GM04503 (cell line): ENCODE measurements at places on chromosomes 1 and 21.

- no peak for DNase-seq
Measured at GRCh38 chr1:115275216-115275615, 62.8 kb downstream of the NGF start.

DNA sequence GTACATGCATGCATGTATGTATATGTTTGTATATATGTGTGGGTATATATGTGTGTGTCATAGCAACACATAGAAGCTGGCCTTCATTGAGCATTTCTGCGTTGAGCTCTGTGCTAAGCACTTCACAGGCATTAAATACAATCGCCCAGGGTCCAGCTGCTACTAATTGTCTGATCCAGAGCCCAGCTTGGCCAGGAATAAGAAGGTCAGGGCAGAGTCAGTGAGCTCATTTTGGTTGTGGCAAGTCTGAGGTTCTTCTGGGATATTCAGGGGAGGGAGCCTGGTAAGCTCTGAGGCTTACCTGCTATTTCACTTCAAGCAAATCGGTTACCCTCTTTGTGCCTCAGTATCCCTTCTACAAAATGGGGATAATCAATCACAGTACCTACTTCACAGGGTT, 59.6 kb downstream of the FOXO6 start:
- DNase-seq: peak; percentile 13

- no peak for DNase-seq
Measured at GRCh38 chr1:153705484-153705883, 22.4 kb upstream of the INTS3 start.

GRCh38 chr1:158008630-158009029, 15.2 kb downstream of the KIRREL1 start:
- DNase-seq: no peak

DNA sequence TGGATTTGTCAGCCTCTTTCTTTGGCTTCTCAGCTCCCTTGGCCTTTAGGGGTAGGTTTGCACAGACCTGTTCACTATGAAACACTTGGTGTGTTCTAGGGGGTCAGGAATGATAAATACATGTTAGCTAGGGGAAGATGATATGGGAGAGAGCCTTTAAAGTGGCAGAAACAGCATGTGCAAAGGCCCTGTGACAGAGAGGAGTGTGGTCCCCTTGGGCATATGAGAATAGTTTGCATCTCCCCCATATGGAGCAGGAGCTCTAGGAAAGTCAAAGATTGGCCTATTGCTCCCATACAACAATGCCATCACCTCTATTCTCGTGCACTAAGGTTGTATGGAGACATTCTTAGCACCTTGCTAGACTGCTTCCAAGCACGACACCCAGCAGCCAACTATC, 10.7 kb upstream of the NTPCR start:
- DNase-seq: no peak

DNA sequence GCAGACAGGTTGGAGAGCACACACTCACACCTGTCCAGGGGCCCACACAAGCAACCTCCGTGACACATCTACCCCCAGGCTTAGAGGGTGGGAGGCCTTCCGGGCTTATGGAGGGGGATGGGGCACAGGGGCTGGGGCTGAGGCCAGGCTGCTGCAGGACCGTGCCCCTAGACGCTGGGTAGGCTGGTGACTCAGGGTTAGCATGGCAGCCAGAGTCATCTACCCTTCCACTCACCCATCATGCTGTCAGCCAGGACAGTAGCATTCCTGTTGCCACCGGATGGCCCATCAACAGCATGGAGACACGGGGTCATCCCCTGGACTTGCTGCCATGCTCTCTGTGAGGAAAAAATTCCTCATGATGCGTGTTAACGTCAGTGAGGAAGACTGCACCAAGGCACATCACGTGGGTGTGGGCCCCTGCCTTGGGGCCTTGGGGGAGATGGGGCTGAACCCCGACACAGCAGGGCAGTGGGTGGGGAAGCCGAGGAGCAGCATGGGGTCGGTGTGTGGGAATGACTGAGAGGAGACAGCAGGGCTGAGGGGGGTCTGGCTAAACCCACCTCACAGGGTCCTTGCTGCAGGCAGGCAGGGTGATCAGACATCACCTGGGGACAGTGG, 52.8 kb downstream of the WNT9A start:
- DNase-seq: no peak

GRCh38 chr1:110067479-110067892, 3.0 kb downstream of the ALX3 start:
- DNase-seq: no peak

GRCh38 chr1:171346881-171347280, 32.9 kb downstream of the FMO4 start:
- DNase-seq: no peak

DNA sequence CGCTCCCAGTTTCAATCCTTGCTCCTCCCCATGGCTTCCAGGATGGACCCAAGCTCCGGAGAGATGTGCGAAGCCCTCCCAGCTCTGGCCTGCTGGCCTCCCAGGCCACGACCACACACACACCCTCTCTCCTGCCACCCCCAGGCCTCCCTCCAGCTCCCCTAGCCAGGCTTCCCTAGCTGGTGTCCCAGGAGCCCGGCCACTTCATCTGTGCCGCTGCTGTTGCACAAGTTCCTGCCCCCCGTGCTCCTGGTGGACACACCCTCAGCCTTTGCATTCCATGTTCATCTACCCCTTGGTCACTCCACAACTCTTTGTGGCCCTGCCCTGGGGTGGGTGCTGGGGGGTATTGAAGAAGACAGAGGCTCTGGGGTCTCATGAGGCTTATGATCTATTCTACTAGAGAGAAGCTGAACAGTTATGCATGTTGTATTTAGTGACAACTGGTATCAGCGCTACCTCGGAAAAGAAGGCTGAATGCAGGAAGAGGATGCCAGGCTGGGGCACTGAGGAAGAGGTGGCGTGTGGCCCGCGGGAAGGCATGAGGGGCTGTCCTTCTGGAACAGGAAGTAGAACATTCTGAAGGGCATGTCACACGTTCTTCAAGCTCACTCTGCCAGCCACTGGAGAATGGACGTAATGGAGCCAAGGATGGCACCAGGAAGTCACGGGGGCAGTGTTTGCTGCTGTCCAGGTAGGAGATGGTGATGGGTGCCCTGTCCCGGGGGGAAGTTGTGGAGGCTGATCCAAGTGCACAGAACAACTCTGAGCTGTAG, 172.4 kb downstream of the PSMG1 start:
- DNase-seq: no peak

DNA sequence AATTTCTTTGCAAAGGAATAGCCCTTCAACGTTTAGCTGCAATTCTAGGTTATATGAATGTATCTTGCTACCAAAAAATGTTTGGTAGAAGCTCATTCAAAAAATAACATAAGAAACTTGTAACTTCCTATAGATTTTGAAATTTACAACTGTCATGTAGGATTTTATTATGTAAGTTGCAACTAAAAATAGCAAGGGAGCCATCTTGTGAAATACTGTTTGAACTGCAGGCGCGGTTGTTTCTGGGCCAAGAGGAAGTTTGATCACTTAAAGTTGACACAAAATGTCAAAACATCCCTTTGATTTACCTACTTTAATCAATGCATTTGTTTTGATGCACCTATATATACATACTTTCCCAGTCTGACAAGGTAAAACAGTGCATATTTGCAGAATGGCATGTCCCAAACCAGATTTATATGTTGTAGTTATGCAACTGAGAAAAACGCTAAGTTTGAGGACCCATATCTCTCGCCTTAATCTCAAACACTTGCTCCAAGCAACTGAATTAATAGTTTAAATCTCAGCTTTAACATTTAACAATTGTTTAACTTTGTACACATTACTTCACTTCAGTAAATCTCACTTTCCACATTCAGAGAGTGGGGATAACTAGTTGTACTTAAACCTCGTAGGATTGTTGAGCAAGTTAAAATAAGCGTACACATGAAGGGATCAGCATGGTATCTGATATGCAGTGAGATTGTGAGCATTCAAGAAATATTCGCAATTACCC, 63.9 kb downstream of the KCNK2 start:
- no peak for DNase-seq

GRCh38 chr1:64043976-64044375, 159.4 kb upstream of the UBE2U start:
- DNase-seq: peak; percentile 53

DNA sequence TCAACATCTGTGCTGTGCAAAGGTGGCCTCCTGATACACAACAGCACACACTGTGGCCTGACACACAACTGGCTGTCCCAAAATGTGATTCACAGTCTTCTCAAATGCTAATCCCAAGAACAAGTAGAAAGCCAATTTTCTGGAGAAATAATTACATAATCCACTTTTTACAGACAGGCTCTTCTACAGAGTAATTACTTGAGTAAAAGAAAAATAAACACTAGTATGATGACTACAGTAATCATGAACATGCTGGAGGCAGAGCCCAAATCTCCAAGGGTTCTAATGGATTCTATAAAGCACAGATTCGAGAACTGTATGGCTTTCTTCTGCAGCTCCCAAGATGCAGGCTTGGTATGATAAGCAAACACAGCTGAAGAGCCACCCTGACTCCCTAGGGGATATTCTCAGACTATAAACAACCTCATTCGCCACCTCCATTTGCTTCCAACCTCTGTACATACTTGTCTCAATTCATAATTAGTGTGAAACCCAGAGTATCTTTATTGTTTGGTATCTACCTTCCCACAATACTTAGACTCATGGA, 81.9 kb downstream of the SIPA1L2 start:
- no peak for DNase-seq

GRCh38 chr21:36696390-36697059, 2.4 kb upstream of the SIM2 start:
- no peak for DNase-seq

- no peak for DNase-seq
Measured at GRCh38 chr1:245260110-245260882, 105.5 kb downstream of the KIF26B start.

DNA sequence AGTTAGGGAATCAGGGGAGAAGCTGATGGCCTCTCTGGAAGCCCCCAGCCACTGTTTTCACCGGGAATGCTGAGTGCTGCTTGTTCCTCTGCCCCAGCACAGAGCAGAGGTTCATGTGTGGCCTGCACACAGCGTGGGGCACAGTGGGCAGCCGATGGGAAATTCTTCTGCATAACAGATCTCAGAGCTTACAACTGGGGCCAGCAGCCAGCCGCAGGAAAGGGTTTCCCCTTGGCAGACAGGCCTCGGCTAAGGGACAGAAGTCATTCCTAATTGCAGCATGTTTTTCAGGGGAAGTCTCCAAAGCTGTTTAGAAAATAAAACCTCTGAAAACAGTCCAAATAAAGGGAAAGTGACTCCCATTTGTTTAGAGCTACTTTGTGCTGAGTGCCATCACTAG, 22.6 kb downstream of the HMGB4 start:
- DNase-seq: no peak

- no peak for DNase-seq
Measured at GRCh38 chr1:66752671-66753371, 562 bp downstream of the DYNLT5 start.

DNA sequence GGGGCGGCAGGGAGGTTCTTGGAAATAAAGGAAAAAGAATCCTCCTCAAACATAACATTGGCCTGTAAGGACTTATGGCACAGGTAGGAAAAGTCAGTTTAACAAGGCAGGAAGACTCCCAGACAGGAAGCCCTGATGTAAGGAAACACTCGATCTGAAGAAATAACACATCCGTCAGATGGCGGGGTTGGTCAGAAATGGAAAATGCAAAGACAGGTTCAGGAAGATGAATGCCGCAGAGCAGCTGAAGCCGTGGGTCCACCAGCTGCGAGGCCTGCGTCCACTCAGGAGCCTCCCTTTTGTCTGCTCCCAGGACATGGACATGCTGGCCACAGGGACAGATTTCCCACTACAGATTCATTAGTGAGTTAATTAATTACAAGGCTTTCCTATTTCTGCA, 3.8 kb downstream of the RSPH1 start:
- no peak for DNase-seq

DNA sequence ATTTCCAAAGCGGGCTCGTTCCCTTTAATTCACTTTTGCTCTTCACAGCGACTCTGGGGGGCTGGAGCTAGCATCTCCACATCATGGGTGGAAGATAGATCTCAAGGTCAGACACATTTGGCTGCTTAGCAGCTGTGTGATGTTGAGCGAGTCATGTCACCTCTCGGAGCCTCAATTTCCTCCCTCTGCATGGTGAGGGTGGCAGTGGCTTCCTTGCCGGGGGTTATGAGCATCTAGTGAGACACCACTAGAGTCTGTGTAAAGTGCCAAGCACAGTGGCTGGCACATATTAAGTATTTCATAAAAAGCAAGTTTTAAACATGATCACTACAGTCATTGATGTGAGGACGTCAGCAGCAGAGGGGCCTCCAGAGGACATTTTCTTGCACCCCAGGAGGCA, 16.9 kb upstream of the ECE1 start:
- DNase-seq: no peak

DNA sequence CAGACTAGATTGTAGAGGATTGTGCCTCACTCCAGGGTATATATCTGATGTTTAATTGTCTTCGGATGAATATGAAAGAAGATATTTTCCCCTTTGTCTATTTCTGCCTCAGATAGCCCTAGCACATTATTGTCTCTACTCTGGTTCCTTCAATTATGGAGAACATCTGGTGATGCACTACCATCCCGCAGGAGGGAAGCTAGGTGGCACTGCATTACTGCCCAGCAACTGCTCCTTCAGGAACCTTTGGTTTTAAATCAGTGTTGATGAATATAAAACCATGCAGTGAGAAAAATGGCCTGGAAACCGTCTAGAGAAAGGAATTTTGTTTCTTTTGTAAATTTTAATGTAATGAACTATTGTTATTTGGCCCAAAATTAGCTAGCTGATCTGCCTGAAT, 68.5 kb downstream of the GPR88 start:
- DNase-seq: no peak

DNA sequence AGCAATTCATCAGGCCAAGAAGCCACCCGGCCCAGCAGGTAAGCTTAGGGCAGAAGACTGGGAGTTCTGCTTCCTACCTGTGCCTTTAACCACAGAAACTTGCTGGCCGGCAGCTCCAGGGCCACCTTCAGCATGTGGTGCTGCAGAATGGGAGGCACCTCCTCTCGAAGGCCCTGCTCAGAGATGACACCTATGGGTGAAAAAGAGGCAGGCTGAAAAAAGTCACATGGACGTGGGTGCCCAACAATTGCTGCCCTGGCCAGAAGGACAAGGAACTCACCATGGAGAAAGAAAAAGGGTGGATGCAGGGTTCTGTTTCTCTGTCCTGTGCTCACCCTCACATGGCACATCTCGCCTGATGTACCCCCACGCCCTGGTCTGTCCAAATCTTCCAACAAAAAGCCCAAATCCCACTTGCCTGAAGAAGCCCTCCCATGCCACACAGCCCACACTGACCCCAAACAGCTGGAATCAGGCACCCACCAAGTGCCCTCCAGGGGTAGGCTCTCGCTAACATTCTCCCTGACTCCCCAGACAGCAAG, 33.0 kb downstream of the URB1 start:
- DNase-seq: no peak

GRCh38 chr1:37394574-37395464, 79.6 kb upstream of the ZC3H12A start:
- no peak for DNase-seq
